Progenitor cell of endocrine pancreas (in vitro differentiated cells): ENCODE measurements at places on chromosomes 4 and X.
A peak's percentile ranks its signal among the peaks of the same experiment; 100 is the strongest.

GRCh38 chrX:118571836-118572235 lies 76.2 kb downstream of the DOCK11 start:
- no peak for DNase-seq

- no peak for DNase-seq
These were observed 60.7 kb downstream of the ZFX start for GRCh38 chrX:24210190-24210589.

GRCh38 chrX:6132970-6133369 lies 95.7 kb downstream of the NLGN4X start:
- DNase-seq: no peak

GRCh38 chr4:99379571-99379970 lies 27.0 kb upstream of the ADH1C start:
- no peak for DNase-seq

DNA sequence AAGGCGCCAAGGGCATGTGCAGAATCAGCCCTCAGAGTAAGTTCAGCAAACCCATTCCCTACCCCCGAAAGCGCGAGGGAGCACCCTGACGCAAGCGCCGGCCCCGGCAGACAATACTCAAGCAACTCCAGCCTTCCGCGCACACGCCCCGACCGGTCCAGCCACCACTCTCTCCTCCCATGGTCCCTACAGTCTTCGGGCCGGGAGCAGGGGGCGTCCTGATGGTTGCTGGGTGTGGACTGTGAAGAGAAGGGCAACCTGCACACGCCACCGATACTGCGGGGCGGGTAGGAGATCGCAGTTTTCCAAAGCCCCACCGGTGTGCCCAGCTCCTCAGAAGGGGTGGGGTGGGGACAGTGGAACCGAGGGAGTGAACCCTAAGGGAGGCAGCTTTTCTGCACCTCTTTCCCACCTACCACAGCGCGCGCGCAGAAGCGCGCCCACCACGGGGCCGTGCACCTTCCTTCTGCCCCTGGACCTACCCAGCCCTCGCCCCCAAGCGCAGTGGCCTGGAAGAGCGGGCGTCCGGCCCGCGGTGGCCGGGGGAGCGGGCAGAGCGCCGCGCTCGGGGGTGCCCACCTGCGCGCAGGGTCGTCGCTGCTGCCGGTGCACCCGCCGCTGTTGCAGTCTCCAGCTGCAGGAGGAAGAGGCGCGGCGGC lies 650.2 kb upstream of the DIPK2B start:
- DNase-seq: peak; percentile 13

GRCh38 chr4:122163767-122164166 lies 11.6 kb downstream of the BLTP1 start:
- DNase-seq: no peak

- no peak for DNase-seq
These were observed 106.2 kb downstream of the SMIM20 start for GRCh38 chr4:26020083-26020668.

- DNase-seq: no peak
These were observed 11.8 kb upstream of the FAM53A start for GRCh38 chr4:1695913-1696312.

DNA sequence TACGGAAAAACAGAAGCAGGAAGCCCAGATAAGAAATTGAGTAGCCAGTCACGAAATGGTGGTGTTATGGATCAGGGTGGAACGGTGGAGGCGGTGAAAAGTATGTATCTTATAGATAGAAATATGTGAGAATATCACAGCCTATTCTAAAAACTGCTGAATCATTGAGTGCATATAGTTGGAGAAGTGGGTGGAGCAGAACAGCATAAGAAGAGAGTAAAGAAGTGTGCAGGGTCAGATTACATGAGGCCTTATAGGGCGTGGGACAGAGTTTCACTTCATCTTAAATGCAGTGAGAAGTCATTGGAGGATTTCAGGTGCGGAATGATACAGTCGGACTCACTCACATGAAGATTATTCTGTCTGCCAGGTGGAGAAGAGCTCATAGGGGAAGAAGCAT lies 293.1 kb downstream of the TRIML1 start:
- DNase-seq: no peak

GRCh38 chr4:82561786-82562563 lies at the start of gene TMEM150C:
TSS of gene TMEM150C (minus strand) at chr4:82561988. CDS start at chr4:82504657, 57,331 bp downstream.
- DNase-seq: peak; percentile 62

DNA sequence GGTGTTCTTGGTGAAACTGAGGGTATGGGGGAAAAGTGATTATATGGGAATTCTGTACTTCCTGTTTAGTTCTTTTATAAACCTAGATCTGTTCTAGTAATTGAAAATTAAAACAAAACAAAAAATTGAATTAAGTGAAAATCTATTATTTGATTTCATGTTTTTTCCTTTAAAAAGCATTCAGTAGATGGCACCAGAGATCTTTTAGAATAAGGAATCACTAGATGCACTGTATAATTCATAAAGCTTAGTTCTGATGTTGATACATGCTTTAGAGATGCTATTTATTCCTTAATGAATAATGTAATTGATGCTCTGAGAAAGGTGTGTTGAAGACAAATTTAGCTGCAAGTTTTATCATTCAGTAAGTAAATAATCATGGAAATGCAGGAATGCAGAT lies 87.3 kb downstream of the LCORL start:
- no peak for DNase-seq

DNA sequence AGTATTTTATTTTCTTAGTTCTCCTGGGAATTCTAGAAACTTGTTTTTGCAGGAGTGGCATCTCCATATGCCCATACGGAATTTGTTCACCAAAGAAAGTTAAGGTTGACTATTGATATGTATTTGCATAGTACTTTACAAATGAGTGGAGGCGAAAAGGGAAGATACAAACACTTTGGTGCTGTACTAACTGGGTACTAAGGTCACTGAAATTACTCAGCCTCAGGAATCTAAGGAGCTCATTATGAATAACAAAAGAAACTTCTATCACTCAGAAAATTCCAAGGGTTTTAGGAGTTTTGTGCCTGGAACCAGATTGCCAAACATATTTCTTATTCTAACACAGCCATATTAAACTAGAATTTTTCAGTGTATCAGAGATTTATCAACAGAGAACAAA lies 27.4 kb upstream of the TMPRSS11B start:
- no peak for DNase-seq

GRCh38 chrX:148552775-148553174 lies 52.4 kb downstream of the AFF2 start:
- no peak for DNase-seq

- DNase-seq: no peak
These were observed 49.3 kb upstream of the RPL34 start for GRCh38 chr4:108570993-108571569.

DNA sequence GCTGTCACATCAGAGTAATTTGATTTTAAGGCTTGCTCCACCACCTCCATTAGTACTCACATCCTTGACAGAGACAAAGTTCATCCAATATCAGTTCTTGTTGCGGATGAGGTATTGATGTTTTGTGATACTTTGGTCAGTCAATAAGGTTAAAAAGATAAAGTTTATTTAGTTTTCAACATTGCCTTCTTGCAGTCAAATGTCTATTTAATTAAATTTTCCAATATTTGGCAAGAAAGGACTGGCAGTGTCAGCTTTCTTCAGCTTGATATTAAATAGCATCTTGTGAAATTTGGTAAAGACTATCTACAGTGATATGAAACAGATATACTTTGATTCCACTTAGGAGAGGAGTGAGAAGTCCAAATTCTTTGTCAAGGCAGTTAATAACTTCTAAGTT lies 493.4 kb downstream of the ADGRL3 start:
- DNase-seq: no peak

- no peak for DNase-seq
These were observed 66.6 kb downstream of the EDNRA start for GRCh38 chr4:147547314-147548056.

- DNase-seq: no peak
These were observed 14.9 kb downstream of the RASL11B start for GRCh38 chr4:52877036-52877435.

DNA sequence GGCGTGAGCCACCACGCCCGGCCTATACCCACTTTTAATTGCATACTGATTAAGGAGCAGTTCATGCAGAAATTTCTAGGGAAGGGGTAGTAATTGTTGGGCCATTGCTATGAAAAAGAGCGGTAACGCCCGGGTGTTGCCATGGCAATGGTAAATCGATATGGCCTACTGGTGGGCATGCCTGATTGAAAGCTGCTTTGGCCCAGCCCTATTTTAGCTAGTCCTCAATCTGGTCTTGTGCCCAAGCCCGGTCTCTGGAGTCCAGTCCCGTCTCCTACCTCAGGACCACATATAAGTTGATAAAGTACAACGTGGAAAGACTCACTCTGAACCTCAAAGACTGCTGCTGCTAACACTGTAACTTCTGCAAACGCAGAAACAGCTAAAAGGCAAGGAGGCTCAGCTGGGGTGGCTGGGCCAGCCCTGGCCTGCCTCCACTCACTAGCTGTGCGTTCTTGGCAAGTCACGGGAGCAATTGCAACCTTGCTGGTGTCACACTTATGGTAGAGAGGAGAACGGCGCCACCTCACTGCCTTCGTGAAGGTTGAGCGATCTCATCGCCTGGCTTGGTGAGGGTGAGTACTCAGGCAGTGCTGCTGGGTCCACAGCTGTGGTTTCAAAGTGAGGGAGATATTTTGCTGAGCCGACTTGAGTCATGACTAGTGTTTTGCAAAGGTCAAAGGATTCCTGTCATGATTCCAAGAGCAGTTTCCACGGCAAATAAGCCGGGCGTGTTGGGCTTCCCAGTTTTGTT lies 57.0 kb upstream of the GRPEL1 start:
- no peak for DNase-seq

DNA sequence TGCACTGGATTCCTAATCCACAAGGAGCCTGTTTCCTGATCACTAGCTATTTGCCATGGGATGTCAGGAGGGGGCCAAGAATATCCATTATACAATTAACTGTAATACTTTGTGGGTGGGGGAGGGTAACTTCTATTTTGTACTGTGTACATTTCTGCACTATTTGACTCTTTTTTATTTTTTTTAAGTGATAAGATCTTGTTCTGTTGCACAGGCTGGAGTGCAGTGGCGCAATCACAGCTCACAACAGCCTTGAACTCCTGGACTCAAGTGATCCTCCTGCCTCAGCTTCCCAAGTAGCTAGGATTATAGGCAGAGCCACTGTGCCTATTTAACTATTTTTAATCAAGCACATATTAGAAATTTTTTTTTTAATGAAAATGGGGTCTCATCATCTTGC lies 134.1 kb downstream of the ELOVL6 start:
- no peak for DNase-seq

DNA sequence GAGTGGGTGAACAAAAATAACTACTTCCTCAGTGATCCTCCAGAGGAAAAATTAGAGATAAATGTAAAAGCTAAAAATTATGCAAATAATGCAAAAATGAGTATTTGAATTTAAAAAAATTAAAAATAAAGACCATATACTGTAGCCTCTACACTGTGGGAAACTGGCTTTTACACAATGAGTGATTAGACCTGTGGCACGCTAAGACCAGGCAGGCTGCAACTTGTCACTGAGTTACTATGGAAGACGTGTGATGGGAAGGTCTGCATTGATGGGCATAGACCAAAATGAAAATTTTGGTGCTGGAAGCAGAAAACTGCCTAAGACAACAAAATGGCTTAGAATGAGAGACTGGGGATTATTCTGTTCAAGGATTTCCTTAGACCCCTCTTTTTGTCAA lies 30.2 kb downstream of the BTC start:
- DNase-seq: no peak

DNA sequence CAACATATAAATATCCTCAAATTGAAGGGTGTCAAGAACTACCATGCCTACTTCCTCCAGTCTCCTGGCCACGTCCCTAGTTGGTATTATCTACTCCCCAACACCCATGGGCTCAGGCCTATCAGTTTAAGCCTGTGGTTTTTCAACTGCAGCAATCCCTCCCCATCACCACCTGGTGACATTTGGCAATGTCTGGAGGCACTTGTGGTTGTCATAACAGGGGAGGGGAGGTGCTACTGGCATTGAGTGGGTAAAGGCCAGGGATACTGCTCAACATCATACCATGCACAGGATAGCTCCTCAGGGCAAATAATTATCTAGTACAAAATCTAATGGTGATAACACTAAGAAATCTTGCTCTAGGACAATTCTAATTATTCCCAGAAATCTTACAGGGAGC lies 95.3 kb downstream of the COMMD8 start:
- no peak for DNase-seq

DNA sequence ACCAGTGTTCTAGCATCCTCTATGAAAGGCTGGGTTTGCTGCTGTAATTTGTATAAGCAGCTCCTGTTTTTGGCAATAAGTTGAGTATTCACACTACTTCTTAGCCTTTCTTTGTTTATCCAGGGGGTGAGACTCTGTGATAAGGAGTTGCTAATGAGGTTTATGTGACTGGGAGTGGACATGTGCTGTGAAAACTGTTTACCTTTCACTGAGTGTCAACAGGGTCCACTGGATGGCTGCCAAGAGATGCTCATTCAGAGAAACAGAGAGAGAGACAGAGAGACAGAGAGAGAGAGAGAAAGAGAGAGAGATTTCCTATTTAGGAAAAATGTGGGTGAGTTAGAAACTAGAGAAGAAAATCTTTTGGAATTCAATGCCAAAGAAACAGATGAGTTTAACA lies 233.9 kb downstream of the CHIC2 start:
- DNase-seq: no peak

DNA sequence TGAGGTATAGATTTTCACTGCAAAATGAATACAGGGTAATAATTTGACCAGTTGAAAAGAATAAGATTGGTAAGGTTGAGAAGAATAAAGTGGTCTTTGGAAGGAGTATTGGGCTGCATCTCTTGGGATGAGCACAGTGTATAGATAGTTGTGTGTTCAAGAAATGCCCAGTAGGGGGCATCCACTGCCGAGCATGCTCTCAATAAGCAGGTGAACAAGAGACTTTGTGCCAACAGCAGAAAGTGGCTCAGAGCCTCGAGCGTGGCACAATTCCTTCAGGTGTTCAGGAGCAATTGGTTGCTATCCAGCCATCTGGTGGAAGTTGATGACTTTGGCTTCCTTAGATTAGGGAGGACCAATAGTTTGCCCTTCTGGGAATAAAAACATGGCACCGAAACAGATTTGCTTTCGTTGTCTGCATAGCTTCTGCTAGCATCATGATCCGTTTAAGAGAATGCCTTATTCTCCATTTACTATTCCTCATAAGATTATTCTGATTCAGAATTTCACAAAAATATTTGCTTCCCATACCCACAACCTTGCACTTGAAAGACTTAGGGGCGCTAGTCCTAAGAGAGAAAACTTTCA lies 258.1 kb upstream of the NEIL3 start:
- no peak for DNase-seq

GRCh38 chrX:79408623-79409322 lies 41.6 kb upstream of the ITM2A start:
- no peak for DNase-seq

GRCh38 chr4:2348786-2349185 lies 69.7 kb downstream of the ZFYVE28 start:
- no peak for DNase-seq
